ENCODE measurements at places on chromosomes 7 and 10.

GRCh38 chr10:50216894-50217293 is 34.4 kb downstream of the ASAH2 start:
- no peak for DNase-seq

DNA sequence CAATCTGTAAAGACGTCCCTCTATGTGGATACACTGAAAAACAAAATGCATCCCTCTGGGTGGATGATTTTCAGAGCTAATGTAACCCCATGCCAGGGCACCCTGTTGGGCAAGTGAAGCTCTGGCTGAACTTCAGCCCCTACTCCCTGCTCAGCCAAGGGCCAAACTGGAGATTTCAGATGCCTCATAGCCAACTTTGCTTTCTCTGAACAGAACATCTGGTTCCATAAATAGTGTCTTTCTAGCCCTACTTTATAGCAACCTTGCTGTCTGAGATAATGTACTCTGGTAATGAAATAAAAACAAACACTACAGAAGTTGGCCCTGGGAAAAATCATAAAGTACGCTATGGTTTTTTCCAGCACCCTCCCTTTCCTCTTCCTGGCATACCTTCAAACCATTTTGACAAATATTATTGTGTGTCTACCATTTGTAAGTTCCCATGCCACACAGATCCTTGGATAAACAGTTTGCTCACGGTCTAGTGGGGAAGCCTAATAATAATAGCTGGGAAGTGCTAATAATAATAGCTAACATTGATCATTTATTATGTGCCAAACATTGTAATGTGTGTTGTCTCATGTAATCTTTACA is 3.4 kb downstream of the ENTPD1 start:
- no peak for DNase-seq

DNA sequence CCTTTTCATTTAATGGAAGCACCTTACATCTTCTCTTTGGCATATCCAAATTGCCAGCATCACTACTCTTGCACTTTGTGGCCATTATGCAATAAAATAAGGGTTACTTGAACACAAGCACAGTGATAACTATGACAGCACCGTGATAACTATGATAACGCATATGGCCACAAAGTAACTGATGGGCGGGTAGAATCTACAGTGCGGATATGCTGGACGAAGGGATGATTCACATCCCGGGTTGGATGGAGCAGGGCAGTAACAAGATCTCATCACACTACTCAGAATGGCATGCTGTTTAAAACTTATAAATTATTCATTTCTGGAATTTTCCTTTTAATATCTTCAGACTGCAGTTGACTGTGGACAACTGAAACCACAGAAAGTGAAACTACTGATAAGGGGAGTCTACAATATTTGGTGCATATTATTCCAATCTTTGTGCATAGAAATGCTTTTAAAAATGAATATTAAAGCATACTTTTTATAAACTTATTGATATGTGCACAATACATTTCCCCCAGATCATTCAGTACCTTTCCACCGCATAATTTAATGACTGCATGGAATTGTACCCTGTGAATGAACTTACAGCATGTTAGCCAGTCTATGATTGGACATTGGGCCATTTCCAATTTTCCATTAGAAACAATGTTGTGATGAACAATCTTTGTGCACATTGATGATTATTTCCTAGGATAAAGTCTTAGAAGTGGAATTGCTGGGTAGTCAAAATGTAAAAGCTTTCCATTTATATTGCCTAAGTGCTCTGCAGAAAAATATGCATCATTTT is 136.4 kb downstream of the WNT2 start:
- no peak for DNase-seq

DNA sequence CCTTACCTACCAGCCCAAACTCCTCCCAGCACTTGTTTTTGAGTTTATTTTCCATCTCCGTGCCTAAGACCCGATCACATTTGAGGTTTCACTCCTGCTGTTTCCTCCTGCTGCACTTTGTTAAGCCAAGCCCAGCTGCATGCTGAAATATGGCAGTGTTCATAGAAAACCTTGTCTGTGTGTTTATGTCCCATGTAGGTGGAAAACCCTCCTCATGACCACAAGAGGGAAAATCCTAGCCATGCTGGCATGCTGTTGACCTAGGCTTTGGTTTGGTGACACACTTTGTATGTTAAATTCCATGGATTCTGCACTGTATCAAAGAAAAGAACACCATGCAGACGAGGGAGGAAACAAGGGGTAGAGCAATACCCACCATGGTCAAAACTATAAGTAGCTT is 154.4 kb downstream of the CUBN start:
- no peak for DNase-seq

DNA sequence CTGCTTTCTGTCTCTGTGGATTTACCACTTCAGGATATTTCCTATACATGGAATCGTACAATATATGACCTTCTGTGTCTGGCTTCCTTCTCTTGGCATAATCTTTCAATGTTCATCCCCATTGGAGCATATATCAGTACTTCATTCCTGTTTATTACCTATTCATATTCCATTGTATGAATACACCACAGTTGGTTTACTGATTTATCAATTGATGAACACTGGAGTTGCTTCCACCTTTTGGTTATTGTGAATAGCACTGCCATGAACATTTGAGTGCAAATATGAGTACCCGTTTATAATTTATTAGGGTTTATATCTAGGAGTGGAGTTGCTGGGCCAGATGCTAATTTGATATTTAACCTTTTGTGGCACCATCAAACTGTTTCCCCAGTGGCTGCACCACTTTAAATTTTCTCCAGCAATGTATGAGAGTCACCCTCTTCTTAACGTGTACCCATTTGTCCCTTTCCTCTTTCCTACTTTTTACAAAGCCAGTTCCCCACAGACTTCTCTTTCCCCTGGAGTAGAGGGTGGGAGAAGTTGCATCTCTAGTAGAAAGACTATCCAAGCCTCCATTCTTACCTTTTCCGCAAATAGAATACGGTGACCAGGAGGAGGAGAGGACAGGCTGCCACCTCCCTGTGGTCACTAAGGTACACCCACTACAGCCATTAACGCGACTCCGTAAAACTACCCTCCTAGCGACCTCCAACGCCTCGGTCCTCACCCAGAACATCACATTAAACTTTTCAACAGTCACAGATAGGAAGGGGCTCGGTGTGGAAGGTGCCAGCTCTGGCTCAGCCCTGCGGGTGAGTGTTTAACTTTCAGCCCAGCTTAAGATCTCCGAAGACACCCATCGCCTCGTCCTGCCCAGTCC is 25.6 kb downstream of the SCD start:
- DNase-seq, result no peak
